ENCODE measurements at places on chromosomes 6 and 20.

- no peak for DNase-seq
Measured at GRCh38 chr6:148751793-148752170, 5.0 kb downstream of the UST start.

DNA sequence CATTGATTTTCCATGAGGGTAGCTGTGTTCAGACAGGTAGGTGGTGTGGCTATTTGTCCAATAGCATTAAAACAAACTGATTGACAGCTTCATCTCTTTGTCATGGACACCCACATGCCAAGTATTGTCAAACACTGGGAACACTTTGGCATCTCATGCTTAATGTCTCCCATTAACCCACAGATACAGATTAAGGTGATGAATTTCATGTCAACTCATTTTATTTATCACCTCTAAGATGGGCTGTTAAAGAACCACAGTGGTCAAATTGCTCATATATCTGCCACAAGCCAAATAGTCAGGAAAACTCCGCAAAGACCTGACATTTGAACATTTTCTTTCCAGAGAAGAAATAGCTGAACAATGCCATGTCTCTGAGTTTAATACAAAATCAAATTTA lies 139.1 kb upstream of the SPTLC3 start:
- no peak for DNase-seq

- DNase-seq = no peak
Measured at GRCh38 chr6:135095716-135096115, 41.1 kb upstream of the HBS1L start.

GRCh38 chr6:95978230-95978629 lies 37.5 kb upstream of the FUT9 start:
- no peak for DNase-seq

All from naive thymus-derived CD8-positive, alpha-beta T cell (primary cell).